Foreskin melanocyte (primary cell): ENCODE measurements at places on chromosomes 1 and 21.

DNA sequence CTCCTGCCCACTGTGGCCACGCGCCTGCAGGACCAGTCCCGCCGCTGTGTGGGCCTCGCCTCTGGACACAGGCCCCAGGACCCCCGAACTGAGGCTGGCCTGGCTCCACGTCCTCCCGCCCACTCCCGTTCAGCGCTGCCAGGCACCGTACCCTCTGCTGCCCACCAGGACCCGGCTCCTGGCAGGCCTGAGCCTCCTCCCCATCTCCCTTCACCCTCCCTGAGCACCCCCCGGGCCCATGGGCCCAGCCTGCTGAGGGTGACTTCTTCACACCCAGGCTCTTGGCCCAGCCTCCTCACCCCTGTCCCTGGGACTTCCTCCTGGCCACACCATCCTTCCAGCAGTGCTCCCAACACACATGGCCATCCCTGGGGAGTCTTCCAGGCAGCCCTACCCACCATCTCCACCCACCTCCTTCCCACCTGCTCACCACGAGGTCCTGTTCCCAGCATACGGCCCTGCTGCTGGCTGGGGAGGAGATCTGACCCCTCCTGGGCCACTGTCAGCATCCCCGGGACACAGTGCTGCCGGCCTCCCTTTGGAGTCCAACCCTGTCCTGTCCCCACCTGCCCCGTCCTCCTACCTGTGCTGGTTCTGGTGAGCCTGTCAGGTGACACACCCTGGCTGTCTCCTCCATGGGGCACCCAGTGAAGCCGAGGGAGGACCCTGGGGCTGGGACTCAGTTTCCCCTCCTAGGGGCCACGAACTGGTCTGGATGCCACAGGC, 53.7 kb downstream of the SLX9 start:
- DNase-seq: no peak

DNA sequence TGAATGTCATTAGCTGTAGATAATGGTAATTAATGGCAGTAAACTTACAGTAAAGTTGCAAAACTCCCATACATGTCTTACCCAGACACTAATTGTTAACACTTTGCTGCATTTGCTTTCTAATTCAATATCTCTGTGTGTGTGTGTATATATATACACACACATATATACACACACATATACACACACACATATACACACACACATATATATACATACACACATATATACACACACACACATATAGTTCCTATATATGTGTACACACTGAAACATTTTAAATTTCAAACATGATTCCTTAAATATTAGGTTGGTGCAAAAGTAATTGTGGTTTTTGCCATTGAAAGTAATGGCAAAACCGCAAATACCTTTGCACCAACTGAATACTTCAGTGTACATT, 3.7 kb upstream of the EPHX1 start:
- DNase-seq: no peak

DNA sequence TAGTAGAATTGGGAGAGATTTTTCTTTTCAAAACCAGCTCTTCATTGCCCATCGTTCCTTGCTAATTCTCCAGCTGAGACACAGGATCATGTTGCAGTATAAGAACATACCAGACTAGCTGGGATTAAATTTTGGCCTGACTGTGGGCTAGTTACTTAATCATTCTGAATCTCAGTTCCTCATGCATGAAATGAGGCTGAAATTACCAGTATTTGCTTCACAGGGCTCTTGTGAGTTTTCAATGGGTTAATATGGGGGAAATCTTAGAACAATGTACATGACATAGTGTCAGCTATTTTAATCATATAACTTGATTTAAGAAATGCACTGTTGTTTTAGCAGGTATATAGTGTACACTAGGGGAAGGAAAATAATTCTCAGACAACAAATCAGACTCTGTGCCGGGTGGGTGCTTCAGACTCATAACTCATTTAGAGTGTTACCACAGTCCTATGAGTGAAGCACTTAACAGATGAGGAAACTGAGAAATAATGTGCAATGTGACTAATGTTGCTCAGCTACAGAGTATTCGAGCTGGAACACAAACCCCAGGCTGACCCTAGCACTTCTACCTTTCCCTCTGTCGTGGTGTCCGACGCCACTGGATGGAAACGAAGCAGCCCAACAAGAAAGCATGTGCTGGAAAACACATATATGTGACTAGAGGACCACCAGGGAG, 137.6 kb upstream of the SGIP1 start:
- DNase-seq: no peak

DNA sequence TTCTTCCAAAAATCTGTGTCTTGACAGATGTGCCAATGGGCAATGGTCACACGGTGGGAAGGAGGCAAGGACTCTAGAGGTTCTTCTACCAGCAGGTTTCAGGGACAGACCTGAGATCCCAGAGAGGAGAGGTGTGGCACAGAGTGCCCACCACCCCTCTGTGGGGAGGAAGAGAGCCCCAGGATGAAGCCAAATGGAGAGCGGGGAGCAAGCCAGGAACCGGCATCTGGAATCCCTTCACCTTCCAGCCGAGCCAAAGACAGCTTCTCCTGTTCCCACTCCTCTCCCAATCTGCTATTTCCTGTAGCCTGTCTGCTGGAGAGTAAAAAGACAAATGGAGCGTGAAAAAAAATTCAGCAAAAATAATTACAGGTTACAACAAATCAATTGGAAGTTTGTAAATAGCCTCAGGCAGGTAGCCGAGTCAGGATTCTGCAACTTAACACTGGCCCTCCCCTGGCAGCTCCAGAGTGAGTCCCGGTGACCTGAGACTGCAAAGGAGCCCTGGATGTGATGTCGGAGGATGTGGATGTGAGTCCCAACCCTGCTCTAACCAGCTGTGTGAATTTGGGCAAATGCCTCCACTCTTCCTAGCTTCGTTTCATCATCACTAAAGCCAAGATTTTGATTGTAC, 45.4 kb upstream of the LRRN2 start:
- no peak for DNase-seq

DNA sequence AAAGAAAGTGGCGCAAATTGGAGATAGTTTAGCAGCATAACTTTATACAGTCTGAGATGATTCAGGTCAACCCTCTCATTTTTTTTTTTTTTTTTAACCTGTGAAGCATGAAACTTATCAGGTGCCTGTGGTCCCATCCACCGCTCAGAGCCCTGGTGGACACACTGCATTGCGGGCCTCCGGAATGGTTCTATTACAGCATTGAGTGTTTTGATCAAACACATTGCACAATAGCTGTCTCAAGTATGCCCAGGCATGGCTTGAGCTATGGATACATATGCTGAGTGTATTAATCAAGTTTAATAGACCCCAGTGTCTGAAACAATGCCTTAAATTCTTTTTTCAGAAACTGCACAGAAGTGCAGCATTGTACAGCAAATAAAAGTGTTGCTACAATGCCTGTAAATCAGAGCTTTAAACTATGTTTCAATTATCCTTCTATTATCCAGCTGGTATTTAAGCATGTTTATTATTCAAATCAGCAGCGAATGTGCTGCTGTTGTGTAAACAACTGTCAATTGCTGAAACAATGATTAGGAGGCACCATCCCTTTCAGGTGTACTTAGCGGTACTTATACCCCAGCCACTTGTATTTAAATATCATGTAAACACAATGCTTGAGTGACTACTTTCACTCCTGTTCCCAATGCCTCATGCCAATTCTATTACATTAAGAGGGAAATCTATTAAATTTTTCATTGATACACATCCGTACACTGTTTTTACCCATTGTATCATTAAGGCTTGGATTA, 456.6 kb downstream of the RPS6KC1 start:
- no peak for DNase-seq

GRCh38 chr1:193325042-193325441, 138.6 kb upstream of the B3GALT2 start:
- no peak for DNase-seq

DNA sequence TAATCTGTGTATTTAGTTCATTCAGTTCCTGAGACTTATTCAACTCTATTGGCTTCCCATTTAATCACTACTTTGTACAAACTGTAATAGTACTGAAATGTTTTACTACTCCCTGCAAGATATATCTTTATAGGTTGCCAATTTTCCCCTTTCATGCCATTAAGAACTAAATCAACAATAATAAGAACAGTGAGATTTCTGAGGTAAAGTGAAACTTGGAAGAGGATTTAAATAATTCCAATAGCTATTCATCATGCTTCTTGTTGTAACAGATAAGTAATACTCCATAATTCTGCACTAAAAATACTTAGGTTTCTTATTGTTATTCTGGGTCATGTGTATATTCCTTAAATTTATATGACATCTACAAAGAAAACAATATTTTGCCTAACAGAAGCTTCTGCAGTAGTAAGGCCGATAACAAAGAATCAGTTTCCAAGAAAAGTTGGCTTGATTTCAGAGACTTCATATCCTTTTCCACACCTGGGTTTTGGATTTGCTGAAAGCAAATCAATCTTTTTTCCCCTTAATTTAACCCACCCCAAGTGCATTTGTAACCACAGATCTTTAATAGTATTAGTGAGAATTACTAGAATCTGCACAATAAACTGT, 258.3 kb downstream of the FAF1 start:
- DNase-seq: no peak

DNA sequence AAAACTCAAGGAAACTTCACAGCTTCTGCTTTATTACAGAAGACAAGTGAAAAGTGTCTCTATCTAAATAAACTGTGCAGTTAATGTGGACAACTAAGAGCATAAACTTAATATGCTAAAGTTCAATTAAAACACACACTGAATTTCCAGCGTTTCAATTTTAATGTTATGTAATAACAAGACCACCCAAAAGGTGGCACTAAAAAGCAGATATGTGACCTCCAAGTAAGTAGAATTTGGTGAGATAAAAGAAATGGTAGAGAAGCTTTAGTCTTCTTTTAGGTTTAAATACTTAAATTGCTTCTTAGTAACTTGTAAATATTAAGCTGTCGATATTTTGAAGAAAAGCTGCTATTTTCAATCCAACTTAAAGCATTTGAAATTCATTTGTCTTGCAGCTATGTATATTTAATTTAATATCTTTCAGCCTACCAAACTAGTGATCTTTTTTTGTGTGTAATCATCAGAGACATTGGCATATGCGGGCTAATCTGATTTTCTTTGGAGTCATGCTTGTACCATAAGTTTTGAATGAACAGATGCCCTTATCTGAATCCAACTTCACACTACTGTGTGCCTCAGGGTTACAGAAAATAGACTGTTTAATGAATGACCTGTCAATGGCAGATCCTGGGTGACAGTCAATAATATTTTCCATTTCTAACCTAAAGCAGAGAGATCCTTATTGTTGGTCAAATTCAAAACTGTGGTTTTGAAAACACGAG, 36.5 kb upstream of the ADAMTS1 start:
- no peak for DNase-seq

GRCh38 chr1:185533596-185533995, 200.6 kb upstream of the HMCN1 start:
- DNase-seq: no peak

GRCh38 chr1:6732942-6733341, 31.3 kb upstream of the DNAJC11 start:
- DNase-seq: no peak

- peak; percentile 72 for DNase-seq
These were observed 66.2 kb upstream of the PALMD start for GRCh38 chr1:99579691-99580172.

DNA sequence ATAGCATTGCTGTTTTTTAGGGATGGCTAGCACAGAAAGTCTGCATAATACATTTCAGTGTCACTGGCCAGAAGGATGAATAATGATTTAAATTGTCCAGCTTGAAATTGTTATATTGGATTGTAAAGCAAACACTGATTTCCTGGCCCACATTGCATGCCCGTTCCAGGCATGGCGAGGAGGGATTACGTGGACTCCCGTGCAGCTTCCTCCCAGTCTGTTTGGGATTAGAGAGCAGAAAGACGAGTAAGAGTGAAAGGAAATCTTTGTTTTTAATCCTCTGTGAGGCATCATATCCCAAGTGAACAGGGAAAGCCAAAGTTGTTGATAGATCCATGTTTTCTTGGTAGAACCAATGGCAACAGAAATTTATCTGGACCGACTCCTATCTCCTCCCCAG, 8.4 kb downstream of the TRIM58 start:
- DNase-seq: no peak

GRCh38 chr1:38990386-38990737, 714 bp upstream of the AKIRIN1 start:
- no peak for DNase-seq

- no peak for DNase-seq
These were observed 78.2 kb downstream of the SLC16A1 start for GRCh38 chr1:112877750-112878149.

GRCh38 chr1:86502721-86503405, 34.1 kb downstream of the CLCA1 start:
- no peak for DNase-seq

GRCh38 chr21:17340081-17340480, 172.8 kb upstream of the CXADR start:
- DNase-seq: no peak

- DNase-seq: no peak
These were observed 35.3 kb upstream of the DMRTA2 start for GRCh38 chr1:50458507-50458906.

DNA sequence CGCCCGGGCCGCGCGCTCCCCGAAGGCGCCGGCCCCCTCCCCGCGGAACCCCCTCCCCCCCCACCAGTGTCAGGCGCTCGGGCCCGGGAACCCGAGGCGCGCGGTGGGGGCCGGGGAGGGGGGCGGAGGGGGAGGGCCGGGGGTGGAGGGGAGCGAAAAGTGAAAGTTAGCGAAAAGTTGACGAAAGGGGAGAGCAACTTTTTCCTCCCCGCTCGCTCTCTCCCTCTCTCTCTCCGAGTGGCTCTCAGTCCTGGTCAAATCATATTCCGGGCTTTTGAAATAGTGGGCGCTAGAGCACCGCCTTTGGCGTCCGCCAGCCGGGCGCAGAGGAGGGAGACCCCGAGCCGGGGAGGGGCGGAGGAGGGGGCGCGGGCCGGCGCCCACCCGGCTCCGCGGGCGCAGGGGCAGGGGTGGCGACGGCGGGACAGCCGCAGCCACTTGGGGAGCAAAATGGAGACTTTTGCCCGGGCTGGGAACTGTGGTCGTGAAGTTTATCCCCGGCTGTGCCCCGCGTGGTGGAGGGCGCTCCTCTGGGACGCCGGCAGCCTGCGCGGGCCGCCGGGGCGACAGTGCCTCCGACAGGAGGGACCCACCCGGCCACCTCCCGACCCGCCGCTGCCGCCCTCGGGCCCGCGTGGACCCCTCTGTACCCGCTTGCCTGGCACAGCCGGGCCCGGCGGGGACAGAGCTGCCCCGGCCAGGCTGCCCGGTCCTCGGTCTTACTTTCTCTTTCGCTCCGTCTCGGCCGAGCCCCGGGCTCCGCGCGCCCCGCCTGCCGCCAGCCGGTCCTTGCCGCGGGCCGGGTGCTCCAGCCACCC, 697 bp downstream of the PRDM16 start:
- no peak for DNase-seq

- no peak for DNase-seq
These were observed 10.4 kb downstream of the BCAN start for GRCh38 chr1:156652131-156652991.
